Mucosa of descending colon (tissue), 3 donors: ENCODE measurements at places on chromosomes 7 and 10. TPM values are rescaled to one million over a fixed set of nuclear protein-coding genes. Genes with fewer than 3 reads are reported as not detected.
A peak's percentile ranks its signal among the peaks of the same experiment; 100 is the strongest.

EDRF1 gene
- total RNA-seq: 24.3 TPM

NPTX2 gene
- total RNA-seq: 3.7 TPM

SLC18A3 gene
- not detected for total RNA-seq

OIT3 gene
- total RNA-seq: 0.12 TPM

NPY gene
- 0.55 TPM for total RNA-seq

SLC26A3 gene
- 3,849 TPM for total RNA-seq

DLG5 gene
- 28.9 TPM for total RNA-seq

- no peak for DNase-seq
Measured at GRCh38 chr7:133923974-133924373, 203.2 kb upstream of the LRGUK start.

DNA sequence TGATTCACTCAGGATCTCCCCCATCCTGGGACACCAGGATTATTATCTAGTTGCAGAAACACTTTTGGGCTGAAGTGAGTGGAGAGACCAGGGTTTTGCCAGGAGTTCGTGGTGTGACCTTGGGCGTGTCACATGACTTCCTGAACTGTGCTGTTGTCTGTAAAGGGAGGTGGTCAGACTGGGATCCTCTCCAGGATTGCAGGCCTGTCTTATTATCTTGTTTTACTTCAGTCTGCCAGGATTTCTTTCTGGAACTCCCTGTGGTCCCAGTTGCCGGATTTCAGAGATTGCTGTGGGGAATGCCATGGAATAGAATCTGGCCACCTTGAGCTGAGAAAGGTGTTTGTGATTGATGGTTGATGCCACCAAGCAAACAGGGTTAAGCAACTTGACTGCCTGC, 35.8 kb downstream of the CRCP start:
- DNase-seq: peak; percentile 50

GRCh38 chr7:95921543-95921942, 149.2 kb downstream of the DYNC1I1 start:
- DNase-seq: no peak

GRCh38 chr7:155303897-155304296, 6.2 kb downstream of the INSIG1 start:
- DNase-seq: no peak

GRCh38 chr10:86287110-86287793, 79.3 kb downstream of the GRID1 start:
- DNase-seq: no peak

GRCh38 chr10:113399065-113399464, 153.8 kb upstream of the HABP2 start:
- DNase-seq: no peak

- no peak for DNase-seq
Measured at GRCh38 chr10:125377368-125377767, 217.0 kb upstream of the CTBP2 start.

DNA sequence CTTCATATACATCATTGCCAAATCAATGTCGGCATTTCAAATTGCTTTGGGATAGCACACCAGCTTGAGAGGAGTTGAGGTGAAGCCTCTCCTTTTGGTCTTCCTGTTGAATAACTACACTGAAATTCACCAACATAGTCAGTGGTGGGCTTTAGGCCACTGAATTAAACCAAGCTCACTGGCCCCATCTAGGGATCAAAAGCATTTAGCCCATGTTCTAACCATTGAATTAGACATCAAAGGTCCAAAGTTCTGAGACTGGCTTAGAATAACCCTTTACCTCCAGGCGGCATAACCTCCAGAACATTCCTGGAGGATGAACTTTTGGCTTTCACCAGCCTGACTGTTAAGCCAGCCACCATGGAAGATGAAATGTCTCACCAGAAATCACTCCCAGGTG, 54.6 kb downstream of the BPGM start:
- peak; percentile 27 for DNase-seq

- no peak for DNase-seq
Measured at GRCh38 chr7:144023171-144023827, 23.2 kb downstream of the OR6B1 start.

GRCh38 chr10:50850578-50851230, 34.7 kb downstream of the A1CF start:
- DNase-seq: no peak

GRCh38 chr7:90236721-90237289, 8.2 kb upstream of the CFAP69 start:
- peak; percentile 31 for DNase-seq

- no peak for DNase-seq
Measured at GRCh38 chr10:133381036-133381435, 2.0 kb downstream of the PAOX start.

DNA sequence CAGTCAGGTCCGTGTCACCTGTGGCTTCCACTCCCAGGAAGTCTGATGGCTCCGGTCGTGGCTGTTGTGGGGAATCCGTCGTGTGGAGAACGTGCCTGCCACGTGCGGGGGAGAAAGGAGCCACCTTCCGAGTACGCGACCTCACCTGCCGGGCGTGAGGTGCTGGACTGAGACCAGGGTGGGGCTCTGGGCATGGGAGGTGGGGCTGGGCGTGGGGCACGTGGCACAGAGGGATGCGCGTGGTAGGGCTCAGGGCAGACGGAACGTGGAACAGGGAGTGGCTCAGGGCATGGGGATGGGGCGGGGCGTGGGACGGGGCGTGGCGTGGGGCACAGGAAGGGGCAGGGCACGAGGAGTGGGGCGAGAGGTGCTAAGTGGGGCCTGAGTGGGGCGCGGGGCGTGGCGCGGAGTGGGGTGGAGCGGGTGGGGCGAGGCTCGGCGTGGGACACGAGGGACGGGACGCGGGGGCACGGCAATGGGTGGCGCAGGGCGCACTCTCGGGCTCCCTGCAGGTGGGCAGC, 64.8 kb downstream of the C10orf143 start:
- DNase-seq: no peak

DNA sequence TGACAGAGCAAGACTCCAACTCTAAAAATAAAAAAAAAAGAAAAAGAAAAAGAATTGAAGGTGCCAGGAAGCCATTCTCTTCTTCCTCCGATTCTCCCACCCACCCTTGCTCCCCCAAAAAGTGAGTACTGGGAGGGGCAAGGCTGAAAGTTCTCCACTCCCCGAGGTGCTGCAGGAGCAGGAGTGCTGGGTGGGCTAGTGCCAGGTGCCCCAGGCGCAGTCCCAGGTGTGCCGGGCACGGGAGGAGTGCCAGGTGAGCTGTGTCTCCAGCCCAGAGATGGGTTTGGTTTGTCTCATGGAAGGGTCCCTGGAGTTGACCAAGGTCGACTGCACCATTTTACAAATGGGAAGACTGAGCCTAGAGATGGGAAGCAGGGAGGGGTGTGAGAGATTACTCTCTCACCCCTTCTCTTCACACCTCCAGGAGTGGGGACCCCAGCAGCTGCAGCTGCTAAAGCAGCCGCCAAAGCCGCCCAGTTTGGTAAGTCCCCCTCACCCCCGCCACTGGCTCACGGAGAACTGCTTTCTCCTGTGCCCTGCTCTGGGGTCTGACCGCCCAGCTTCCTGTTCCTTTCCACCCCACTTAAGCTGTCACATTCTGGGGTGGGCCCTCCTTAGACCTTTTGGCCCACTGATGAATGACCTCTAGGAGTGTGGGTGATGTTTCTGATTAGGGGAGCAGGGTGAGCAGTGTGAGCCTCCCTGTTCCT, 26.2 kb upstream of the LIMK1 start:
- DNase-seq: peak; percentile 25

DNA sequence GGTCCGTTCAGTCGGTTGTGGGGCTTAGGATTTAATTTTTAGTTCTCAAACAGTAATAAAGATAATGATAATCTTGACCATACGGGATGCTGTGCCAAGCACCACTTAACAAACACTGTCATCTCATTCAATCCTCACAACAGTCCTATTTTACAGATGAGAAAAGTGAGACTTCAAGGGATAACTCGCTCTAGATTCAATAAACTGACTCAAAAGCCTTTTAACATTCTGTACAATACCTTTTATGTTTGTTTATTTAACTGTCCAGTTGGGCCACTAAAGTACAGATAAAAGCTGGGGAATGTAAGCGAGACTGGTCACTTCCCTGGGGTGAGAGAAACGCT, 437 bp upstream of the CFAP69 start:
- DNase-seq: no peak

GRCh38 chr10:75009426-75009825, 102.0 kb upstream of the SAMD8 start:
- no peak for DNase-seq

- DNase-seq: no peak
Measured at GRCh38 chr10:132659206-132660091, 121.9 kb downstream of the INPP5A start.
